Left cardiac atrium (tissue), 4 donors: ENCODE measurements at places on chromosomes 6 and 20. TPM values are rescaled to one million over a fixed set of nuclear protein-coding genes. Genes with fewer than 3 reads are reported as not detected.

MUC22 gene
- not detected for total RNA-seq

THBD gene
- total RNA-seq, result 20.6 TPM

ENPP4 gene
- total RNA-seq, result 20.2 TPM

MLIP gene
- 248 TPM for total RNA-seq

RNASET2 gene
- total RNA-seq, result 18.3 TPM

LINC00237 gene
- not detected for total RNA-seq

EFCAB8 gene
- total RNA-seq, result not detected

DNA sequence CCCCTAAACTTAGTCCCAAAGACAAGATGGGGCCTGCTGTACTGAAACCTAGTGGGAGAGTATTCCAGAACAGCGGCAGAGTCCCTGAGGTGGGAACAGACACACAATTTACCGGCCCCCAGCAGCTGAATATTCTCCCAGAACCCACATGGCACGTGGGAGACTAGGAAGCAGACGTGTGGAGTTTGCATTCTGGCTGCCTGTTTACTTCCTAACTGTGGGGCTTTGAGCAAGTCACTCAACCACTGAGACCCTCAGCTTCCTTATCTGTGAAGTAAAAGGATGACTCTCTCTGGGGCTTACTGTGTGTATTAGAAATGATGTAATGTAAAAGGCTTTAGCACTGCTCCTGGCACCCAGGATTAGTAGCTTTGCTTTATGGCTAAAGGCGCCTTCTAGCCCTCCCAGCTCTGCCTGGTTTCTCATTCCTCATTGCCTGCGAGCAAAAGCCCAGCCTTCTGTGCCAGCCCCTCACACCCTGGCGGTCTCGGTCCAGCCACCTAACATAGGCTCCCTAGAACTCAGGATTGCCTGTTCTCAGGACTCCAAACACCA, 353.1 kb downstream of the CDC5L start:
- no peak for DNase-seq

DNA sequence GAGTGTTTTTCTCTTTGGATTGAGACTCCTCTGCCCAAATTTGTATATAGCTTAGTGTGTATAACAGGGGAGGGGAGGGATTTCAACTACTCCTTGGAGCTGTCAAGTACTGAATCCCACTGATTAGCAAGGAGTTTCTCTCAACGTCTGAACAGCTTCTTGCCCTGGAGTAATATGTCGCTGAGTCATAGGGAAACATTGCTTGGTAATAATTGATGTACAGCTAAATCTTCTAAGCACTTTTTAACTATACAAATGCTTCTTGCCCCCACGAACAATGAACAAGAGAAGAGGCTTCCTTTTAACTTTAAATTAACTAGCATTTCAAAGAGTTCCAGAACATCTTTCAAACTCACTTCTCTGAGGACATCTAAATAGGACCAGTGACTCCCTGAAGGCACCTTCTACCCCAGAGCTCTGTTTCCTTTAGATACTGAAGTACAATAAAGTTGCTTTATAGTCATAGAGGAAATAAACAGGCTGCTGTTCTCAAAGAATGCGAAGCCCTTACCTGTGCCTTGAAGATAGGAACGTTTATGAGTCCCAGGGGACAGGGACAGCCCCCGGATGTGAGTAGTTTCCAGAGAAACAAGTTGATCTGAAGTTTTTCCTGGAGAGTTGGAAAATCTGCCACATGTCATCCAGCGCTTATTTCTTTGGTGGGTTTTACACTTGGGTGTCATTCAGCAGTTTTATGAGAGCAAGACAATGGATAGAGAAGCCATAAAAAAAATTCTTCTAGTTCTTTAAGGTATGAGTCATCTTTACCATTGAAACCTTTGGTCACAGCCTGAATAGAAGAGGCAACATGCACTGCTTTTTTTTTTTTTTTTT, 462.5 kb upstream of the BTBD3 start:
- DNase-seq, result no peak

GRCh38 chr20:10667077-10667401, 6.8 kb downstream of the JAG1 start:
- peak; percentile 83 for DNase-seq

DNA sequence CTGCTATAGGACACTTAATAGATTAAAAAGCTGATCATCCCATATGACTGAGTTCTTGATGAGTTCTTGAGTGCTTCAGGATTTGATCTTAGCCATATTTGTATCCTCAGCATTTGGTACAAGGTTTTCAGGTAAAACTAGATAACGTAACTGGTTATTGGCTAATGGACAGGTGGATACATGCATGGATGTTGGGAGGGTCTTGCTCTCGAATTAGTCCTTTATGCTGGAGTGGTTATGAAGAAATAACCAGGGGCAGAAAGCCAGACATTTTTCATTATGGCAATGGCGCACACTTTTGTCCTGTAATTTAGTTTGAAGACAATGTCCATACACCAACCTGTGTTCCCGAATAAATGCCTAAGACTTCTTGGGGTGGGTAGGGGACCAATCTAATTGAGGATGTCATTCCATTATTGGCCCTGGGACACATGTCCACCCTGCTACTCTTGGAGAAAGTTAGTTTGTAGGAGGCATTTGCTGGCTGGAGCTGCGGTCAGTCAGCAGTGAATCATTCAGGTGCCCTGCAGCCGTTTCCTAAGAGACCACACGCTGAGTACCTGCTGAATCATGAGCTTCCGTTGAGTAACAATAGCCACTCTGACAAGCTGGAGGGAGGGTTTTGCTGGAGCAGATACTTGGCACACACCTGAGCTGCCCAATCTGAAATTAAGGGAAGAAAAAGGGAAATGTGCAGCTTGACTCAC, 194.4 kb downstream of the FOXA2 start:
- DNase-seq, result no peak

DNA sequence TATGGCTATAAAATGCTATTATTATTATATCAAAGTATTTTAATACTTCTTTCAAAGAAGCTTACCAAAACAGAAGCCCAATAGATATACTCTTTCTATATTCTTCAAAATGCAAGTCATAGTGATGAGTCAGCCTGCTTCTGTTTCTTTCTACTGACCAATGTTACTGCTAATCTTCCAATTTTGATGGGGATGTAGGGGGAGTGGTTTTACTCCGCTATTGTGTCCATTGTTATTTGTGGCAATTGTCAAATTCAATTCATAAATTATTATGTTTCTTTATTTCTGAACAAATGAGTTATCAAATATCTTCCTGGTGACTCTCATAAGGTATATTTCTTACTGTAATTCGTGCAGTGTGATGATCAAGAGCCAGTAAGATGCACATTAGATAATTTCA, 221.5 kb upstream of the DEFB112 start:
- DNase-seq, result no peak

DNA sequence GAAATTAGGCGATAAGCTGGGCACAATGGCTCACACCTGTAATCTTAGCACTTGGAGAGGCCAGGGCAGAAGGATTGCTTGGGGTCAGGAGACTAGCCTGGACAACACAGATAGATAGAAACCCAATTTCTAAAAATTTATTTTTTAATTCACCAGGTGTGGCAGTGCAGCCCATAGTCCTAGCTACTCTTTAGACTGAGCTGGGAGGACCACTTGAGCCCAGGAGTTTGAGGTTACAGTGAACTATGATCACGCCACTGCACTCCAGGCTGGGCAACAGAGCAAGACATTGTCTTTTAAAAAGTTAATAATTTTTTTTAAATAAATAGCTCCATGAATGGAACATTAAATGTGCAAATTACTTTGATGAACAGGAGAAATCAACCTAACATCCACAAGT, 8.2 kb downstream of the ZNF318 start:
- no peak for DNase-seq

- DNase-seq, result no peak
Observed at GRCh38 chr20:57208198-57208597, 58.2 kb downstream of the BMP7 start.

DNA sequence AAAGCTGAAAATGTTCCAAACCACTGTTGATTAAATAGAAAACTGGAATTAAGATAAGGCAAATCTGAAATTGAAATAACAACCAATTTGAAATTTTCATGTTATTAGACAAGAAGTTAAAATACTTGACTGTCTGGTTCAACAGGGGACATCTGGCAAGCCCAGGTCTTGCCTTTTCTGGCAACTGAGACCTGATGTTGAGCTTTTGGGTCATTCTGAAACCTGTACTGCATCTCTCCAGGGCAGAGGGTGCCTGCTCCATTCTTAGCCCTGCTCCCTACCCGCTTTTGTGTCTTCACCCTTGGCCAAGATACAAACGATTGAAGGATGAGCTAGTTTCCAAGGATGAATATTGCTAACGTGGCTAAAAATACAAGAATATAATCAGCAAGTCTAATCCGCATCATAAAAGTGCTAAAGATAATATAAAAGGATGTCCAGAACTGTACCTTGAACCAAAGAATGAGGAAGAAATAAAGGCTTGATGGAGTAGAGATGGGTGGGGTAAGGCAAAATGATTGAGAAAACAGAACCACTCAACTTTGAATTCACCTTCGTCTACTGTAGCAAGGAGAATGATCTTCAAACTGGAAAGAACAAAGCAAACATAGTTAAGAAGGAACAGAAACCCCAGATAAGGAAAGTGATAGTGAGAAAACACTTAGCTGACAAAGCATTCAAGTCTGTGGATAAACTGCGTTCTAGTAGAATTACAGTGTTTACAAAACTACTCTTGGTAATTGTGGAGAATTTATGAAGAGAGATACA, 109.8 kb upstream of the MAN1A1 start:
- no peak for DNase-seq

GRCh38 chr6:30411515-30412207, 66.7 kb downstream of the RPP21 start:
- peak; percentile 50 for DNase-seq

DNA sequence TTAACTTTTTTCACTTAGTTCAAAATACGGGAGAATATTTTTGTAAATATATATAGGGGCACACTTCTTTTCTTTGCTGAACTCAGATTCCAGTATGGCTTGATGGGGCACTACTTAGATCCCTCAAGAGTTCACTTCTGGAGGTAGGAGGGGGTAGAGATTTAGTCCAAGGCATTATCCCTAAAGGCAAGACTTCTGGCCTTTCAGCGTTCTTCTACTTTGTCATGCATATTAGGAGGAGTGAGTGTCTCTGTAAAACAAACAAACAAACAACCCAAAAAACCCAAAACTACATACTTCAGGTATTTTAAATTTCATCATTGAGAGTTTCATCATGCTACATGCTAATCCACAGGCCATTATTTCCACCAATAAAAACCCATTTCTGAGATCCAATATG, 32.0 kb downstream of the SMPDL3A start:
- DNase-seq, result no peak

- no peak for DNase-seq
Observed at GRCh38 chr6:49142421-49143151, 320.5 kb downstream of the MMUT start.

DNA sequence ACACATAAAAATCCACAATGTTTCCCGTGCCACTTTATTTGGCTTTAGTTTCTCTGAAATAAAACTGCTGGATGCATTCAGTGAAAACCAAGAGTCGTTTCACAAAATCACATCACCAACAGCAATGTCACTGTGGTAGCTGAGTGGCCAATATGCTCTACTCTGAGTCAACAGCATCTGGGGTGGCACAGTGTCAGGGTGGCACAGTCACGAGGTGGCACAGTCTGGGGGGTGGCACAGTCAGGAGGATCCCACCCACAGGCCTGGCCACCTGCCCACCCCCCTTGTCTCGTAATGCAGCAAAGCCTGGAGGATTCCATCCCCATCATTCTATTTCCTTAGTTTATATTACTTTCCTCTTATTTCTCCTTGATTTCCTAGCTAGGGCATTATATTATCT, 87.0 kb downstream of the ANKRD60 start:
- no peak for DNase-seq

DNA sequence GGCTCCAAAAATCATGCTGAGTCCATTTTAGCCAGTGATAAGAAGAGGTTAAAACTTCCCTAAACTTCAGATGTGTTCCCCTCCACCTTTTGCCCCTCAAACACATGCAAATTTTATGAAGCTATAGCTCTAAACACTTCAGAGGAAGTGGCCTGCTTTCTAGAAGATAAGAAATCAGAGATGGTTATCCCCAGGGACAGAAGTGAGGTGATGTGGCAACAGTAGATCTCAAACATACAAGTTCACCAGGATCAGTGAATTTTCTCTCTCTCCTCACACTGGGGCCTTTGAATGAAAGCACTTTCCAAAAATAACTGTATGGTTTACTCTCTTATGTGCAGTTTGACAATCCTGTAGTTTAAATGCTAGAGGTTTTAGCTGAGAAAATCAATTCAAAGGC, 332.0 kb downstream of the BTBD9 start:
- DNase-seq, result no peak

DNA sequence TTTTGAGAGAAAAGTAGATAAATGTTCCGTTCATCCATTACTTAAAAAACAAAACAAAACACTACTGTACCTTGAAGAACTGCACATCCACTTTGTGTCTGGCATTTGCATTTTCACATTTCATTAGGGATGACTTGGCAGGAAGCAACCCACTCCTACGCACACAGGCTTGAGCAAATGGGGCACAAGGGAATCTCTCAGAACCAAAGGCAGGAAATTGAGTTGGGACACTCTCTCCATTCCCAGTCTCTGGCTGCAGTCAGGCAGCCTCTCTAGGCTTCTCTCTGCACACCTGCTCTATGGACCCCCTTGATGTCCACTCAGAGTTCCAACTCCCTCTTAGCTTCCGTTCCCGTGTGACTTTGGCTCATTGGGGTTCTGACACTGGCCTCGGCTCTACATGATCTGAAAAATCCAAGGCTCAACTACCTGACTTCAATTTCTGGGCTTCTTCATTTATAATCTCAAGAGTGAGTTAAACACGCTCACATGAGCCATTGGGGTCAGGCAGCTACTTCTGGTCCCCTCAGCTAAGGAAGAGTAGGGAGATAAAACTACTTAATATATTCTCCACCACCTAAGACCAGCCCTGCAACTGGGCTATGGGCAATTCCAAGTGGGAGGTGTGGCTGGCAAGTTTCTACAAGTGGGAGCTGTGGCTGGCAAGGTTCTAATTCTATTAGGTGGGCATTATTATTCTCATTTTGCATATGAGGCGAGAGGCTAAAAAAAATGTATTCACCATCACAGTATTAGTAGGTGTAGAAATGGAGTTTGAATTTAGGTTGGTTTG, 251.9 kb downstream of the SOD2 start:
- no peak for DNase-seq
